Stimulated activated CD4-positive, alpha-beta T cell treated with anti-CD3 and anti-CD28 coated beads, Interleukin-12 subunit alpha, Interleukin-12 subunit beta, amount 100 ng/mL, for 24 hours (primary cell): ENCODE measurements at places on chromosomes 2 and 18.

- no peak for DNase-seq
Measured at GRCh38 chr2:37323781-37324535, 675 bp downstream of the PRKD3 start.

DNA sequence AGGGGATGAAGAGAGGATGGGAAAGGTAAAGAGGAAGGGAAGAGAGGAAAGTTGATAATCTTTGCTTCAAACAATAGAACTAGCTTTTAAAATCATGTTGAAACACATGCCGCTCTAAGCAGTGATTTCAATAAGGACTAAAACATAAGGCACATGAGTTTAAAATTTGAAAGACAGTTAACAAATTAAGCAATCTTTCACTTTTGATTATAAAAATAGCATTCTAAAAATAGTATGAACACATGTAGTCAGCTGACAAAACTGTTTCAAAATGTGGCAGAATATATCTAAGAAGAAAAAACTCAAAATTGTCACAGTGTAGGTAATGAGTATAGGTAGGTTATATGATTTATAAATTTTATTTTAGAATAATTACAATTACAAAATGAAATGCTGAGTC is 25.3 kb downstream of the PSME4 start:
- DNase-seq = no peak

DNA sequence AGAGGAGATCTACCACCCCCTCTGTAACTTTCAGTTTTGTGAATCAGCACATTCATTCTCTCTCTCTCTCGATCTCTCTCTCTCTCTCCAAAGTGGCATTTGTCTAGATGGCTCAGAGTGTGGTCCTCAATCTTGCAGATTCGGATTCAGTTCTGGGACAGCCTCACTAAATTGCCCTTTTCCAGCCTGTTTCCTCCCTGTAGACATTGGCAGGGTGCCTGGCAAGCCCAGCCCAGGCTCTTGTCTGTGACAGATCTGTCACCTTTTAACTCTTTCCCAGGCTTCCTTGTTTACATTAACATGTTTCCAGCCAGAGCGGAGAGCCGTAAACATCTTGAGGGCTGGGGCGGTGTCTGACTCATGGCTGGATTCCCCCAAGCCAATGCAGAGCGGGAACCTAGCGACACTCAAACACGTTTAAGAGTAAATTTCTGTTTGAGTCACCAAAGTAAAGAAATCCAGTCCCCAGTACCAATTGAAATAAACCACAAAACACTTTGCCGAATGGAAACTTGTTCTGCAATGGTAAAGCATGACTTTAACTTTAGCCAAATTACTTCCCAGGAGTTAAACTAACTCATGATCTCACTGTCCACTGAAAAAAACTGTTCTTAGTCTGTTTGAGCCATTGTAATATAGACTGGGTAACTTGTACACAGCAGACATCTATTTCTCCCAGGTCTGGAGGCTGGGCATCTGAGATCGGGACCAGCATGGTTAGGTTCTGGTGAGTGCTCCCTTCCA is 6.6 kb upstream of the CYP27C1 start:
- peak; percentile 47 for DNase-seq

DNA sequence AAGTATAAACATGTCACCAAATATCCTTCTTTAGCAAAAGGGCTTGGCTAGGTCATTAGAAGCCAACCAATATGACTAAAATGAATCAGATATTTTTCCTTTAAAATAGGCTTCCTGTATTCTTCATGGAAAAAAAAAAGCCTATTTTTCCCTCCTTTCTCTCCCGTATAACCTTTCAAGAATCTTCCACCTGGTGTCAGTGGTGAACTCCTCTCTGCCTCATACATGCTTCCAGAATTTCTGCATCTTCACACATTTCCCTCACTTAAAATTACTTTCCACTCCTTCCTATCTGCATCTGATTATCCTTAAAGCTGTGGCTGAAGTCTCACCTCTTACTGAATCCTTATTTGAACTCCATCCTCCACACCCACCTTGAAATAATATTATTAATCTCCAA is 116.9 kb upstream of the FANCL start:
- DNase-seq = no peak
